Left cardiac atrium (tissue), 4 donors: ENCODE measurements at places on chromosomes 1 and 21. TPM values are rescaled to one million over a fixed set of nuclear protein-coding genes. Genes with fewer than 3 reads are reported as not detected.

Gene VAV3
- total RNA-seq = 4.3 TPM

Gene CELA3B
- not detected for total RNA-seq

Gene CFHR2
- not detected for total RNA-seq

Gene FAM110D
- 5.3 TPM for total RNA-seq

Gene ZNF695
- 0.26 TPM for total RNA-seq

DNA sequence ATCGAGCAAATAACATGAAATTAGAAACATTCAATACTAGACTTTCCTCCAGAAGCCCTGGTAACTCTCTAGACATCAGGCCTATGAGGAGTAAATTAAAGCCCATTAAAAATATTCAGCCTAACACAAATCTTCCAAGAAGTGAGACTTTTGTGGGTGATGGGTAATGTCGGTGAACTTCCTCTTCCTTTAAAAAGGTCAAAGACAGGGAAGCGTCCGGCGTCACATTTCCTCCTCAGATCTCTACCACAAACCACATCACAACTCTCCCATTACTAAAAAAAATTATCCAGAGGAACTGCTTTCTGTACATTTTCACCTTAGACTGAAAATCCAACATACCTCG, 1.4 kb downstream of the EIF4G3 start:
- peak; percentile 67 for DNase-seq

DNA sequence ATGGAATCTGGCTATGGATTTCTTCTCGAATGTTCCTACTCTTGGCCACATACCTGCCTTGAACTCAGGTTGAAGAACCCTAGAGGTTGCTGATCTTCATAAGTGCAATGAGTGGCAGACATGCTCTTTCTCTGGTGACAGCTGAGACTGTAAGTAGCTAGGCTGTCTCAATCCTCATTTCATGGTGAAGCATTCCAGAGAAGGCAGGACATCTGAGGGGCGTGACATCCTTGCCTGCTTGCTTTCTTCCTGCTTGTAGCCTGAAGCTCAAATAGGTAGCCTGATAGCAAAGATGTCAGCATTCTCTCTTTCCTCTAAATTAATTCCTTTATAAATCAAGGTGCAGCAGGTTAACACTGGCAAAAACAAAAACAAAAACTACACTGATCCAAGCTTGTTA, 114.6 kb upstream of the MAGI3 start:
- DNase-seq = no peak

DNA sequence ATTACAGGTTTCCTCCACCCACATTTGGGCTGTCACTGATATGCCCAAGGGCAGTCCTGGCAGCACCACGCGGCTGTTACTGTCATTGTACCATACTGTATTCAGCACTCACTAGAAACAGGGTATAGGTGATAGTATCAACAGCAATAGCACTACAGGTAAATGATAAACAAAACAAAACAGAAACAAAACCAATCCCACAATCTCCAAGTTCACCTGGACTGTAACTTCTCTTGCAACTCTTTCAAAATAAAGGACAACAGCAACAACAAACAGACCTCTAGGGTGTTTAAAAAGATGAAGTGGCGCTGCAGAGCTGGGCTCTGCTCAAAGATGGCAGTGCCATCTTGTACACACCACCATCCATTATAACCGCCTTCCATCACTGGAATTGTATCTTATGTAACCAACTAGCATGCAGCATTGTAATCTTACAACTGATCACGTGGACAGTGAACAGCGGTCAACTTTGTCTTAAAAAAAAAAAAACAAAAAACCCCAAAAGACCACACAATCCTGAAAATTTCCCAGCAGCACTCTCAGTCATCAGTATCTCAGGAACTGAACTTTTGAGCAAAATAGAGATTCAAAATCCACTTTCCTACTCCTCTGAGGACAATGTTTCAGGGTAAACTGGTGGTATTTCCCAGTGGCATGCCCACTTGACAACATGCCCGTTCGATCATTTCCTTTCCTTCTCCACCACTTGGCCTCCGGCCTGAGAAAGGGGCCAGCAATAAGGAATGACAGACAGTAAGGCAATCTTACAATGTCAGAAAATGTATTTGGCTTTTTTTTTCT, 3.8 kb downstream of the IRF2BP2 start:
- DNase-seq = peak; percentile 54

- no peak for DNase-seq
Observed at GRCh38 chr1:25648681-25649440, 32.3 kb downstream of the MAN1C1 start.

DNA sequence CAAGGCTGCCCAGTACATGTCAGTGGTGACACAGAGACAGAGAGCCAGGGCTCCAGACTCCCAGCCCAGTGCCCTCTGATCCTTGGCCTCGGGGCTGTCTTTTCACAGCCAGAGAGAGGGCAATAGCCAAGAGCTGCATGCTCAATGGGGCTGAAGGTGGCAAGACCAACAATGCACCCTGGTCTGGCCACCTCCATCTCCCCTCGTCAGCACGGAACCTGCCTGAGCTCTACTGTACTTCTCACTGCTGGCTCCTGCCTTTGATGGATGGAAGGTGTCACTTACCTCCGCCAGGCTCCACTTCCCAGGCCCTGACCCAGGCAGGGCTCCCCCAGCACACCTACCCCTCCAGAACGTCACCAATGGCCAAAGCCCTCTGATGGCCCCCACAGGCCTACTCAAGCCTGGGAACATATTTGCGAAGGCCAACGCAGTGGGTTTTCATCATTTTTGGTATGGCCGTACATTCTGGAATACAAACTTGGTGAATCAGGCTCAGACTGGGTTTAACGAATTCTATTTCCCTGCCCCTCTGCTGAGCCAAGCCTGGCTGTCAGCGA, 88.1 kb downstream of the DMRTB1 start:
- peak; percentile 2 for DNase-seq

DNA sequence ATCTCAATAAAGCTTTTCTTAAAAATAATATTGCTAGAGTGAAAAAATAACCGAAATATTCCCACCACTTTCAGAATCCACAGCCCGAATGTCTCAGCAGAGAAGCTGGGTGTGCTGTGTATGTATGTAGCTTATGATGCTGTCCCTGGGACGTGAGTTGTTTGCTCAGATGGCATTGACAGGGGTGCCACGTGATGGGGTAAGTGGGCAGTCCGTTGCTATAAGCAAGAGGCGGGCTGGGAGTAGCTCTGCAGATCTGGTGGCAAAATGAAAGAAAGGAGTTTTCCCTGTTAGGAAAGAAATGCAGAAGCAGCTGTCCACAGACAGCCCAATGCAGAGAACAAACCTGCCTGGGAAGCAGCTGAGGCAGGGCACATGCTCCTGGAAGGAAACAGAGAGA, 3.8 kb upstream of the FAM20B start:
- DNase-seq = peak; percentile 36

- DNase-seq = no peak
Observed at GRCh38 chr1:86933562-86934377, 19.3 kb downstream of the HS2ST1 start.

DNA sequence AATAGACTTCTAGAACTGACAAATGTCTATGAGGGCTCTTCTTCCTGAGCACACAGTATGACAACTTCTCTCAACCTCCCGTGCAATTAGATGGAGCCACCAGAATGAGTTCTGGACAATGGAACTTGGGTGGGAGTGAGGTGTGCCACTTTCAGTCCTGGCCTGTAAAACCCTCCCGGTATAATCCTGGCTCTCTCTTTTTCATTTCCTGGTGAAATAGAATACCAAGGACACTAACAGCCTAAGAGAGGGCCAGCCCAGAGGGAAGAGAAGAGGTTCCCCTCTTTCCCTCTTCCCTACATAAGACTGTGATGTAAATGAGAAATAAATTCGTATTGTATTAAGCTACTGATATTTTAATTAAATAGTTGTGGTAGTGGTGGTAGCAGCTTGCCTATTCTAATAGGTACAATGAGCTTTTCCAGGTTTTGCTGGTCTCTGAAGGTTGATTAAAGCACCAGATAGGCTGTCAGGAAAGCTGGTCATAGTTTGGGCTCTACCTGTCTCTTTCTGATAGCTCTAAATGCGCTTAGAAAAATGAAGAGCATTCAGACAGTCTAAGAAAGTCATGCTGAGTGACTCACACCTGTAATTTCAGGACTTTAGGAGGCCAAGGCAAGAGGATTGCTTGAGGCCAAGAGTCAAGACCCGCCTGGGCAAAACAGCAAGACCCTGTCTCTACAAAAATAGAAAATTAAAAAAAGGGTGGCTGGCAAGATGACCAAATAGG, 108.6 kb upstream of the ZNF644 start:
- no peak for DNase-seq

DNA sequence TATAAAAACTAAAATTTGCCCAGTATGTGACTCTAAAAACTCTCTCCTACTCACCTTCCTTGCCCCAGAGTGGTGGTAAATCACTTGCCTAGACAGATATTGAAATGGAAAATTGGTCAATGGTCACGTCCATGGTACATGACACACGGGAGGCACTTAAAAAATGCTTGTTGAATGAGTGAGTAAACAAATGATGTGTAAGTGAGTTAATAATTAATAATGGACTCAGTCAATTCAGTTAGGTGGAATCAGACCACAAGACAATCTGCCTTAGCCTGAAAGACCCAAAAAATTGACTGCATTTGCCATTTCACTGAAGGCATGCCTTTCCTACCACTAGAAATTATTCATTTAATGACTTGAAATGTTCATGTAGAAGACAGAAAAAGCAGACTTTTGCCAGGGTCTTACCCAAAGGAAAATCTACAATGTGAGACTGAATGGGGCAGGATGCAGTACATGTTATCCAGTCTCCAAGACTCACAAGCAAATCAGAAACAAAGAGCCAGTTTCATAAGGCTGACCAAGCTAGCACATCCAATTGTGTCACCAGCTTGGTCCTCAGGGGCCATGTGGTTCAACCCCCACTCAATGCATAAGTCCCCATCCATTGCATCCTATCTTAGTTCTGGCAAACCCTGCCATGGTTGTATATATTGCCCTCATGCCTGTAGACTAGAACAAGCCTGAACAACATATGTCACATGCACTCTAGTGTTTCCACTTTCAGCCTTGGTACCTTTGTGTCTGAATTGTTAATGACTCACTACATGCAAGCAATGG, 73.6 kb downstream of the TBX15 start:
- DNase-seq = no peak
